ENCODE measurements at places on chromosomes 2 and 18. TPM values are rescaled to one million over a fixed set of nuclear protein-coding genes. Genes with fewer than 3 reads are reported as not detected.

Gene DNAJC27
- total RNA-seq = 3.9 TPM

DNA sequence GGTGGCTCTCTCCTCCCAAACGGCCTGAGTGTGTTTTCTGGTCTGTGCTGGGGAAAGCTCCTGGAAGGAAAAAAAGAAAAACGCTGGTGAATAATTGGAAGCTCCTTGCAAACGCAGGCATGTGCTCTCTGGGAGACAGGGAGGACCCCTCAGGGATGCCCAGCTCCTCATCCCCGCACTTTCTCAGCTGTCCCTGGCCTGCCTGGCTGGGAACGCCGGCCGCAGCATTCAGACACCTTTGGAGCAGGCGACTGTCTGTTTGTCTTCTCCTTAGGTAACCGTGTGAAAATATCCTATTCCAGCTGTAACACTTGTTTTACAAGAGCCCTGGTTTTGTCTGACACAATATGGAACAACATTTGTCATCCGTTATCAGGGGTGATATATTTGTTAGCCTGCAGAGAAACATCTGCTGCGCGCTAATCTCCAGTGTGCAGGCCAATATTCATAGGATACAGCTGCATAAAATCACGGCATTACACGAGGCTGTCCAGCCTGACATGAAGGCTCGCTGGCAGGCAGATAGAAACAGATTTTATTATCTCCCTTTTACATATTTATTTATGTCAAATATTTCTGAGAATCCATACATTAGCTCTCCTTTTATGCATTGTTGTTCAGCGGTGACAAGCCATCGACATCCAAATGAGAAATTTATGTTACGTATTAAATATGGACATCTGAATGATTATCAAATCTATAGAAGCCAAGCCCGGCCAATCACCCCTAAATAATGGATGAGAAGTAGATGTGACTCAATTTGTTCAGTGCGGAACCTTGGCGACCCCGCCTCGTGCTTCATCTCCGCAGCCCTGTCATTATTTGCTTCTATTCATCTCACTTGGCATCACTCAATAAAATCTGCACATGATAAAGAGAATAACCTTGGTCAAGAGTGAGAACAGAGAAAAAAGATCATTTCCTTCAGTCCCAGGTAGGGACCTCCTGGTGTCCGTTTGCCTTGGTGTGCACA, 675.1 kb upstream of the SALL3 start:
- DNase-seq = no peak
- no peak overlapping the region for H3K27ac ChIP-seq
- H3K4me1 ChIP-seq = no peaks in the 10 kb centered on the region
- H3K27me3 ChIP-seq = no peaks in the 10 kb centered on the region

Gene AFF3
- total RNA-seq = 0.86 TPM

DNA sequence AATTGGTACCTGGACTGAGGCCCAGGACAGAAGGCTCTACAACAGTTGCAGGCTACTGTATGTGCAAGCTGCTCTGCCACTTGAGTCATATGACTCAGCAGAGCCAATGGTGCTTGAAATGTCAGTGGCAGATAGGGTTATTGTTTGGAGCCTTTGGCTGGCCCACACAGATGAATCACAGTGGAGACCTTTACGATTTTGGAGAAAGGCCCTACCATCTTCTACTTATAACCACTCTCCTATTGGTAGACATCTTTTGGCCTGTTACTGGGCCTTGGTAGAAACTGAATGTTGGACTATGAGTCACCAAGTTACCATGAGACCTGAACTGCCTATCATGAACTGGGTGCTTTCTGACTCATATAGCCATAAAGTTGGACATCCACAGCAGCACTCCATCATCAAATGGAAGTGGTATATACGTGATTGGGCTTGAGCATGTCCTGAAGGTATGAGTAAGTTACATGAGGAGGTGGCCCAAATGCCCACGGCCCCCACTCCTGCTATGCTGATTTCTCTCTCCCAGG, 88.9 kb upstream of the NRXN1 start:
- no peaks in the 10 kb centered on the region for H3K36me3 ChIP-seq
- no peak overlapping the region for H3K27ac ChIP-seq
- DNase-seq = no peak
- H3K4me3 ChIP-seq = no peak overlapping the region
- no peaks in the 10 kb centered on the region for H3K27me3 ChIP-seq

DNA sequence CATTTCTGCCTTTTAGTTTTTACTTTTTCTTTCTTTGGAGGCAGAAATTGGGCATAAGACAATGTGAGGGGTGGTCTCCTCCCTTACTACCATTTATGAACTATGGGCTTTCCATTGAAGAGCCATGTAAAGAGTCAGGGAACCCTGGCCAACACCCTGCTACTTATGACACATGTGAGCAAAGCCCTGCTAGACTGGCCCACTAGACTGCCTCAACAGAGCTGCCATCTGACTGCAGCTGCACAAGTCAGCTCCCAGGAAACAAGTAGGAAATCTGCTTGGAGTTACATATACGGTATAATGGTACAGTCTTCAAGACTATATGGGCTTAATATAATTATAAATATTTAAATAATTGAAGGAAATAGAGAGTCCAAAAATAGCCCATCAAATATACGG, 816.8 kb downstream of the TRIB2 start:
- no peak overlapping the region for H3K27ac ChIP-seq
- no peaks in the 10 kb centered on the region for H3K36me3 ChIP-seq
- DNase-seq = no peak
- H3K4me1 ChIP-seq = no peaks in the 10 kb centered on the region

Gene MARCHF4
- total RNA-seq = 0.58 TPM

- no peak overlapping the region for H3K27ac ChIP-seq
- H3K4me3 ChIP-seq = no peak overlapping the region
- no peaks in the 10 kb centered on the region for H3K36me3 ChIP-seq
- no peaks in the 10 kb centered on the region for H3K27me3 ChIP-seq
- H3K4me1 ChIP-seq = peaks cover 6% of the 10 kb centered on the region
Measured at GRCh38 chr2:105864262-105864661, 119.5 kb downstream of the NCK2 start.

Gene LRRTM1
- total RNA-seq = 0.27 TPM

Gene RASGRP3
- total RNA-seq = 3.6 TPM

DNA sequence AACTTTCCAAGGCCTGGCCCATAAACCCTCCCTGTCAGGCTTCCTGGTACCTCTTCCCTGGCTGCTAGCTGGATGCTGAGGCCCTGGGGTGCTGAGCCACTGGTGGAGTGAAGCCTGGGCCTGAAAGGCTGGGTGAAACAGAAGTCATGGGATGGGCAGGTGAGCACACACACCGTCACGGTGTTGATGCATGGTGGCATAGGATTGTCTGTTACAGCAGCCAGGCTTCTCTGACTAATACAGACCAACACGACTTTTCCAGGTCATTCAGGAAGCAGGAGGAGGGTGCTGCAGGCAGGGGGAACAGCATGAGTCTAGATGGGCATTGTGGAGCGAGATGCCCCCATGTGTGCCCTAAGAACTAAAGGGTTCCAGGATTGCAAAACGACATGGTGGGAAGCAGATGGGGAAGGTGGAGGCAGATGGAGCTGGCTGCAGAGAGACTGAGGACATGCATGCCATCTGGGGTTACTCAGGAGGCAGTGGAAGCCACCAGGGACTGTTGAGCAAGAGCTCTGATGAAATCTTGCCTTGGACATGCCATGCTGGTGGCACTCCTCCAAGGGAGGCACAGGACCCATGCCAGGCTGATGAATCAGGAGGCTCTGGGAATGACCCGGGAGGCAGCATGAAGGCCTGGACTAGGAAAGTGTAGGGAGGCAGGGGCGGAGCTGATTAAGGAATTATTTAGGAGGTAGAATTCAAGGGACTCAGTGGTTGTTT, 480.9 kb downstream of the TSN start:
- H3K4me1 ChIP-seq = no peaks in the 10 kb centered on the region
- DNase-seq = no peak
- H3K4me3 ChIP-seq = no peak overlapping the region
- H3K36me3 ChIP-seq = no peaks in the 10 kb centered on the region
- no peaks in the 10 kb centered on the region for H3K27me3 ChIP-seq

DNA sequence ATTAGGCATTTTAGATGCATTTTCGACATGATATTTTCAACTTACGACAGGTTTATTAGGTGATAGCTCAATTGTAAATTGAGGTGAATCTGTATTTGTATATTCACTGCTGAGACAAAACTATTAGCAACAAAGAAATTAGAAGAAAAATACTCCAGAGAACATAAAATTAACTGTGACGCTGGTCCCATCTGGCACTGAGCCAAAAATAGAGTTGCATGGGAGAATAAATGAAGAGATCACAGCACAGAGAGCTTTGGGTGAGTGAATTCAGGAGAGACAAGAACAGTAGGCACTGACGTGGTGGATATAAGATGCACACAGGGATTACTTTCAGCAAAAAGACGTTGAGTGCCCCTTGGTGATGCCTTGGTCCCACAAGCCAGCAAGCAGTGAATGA, 306.2 kb upstream of the RAB6C start:
- no peaks in the 10 kb centered on the region for H3K36me3 ChIP-seq
- no peak overlapping the region for H3K4me3 ChIP-seq
- no peaks in the 10 kb centered on the region for H3K4me1 ChIP-seq
- no peaks in the 10 kb centered on the region for H3K27me3 ChIP-seq

Gene C2orf74
- 2.9 TPM for total RNA-seq

All from colonic mucosa (tissue), 4 donors.